NCI-H510A (cell line): ENCODE measurements at places on chromosomes 2 and 18.

- no peak for DNase-seq
These were observed 236.1 kb downstream of the SH3RF3 start for GRCh38 chr2:109365131-109365530.

DNA sequence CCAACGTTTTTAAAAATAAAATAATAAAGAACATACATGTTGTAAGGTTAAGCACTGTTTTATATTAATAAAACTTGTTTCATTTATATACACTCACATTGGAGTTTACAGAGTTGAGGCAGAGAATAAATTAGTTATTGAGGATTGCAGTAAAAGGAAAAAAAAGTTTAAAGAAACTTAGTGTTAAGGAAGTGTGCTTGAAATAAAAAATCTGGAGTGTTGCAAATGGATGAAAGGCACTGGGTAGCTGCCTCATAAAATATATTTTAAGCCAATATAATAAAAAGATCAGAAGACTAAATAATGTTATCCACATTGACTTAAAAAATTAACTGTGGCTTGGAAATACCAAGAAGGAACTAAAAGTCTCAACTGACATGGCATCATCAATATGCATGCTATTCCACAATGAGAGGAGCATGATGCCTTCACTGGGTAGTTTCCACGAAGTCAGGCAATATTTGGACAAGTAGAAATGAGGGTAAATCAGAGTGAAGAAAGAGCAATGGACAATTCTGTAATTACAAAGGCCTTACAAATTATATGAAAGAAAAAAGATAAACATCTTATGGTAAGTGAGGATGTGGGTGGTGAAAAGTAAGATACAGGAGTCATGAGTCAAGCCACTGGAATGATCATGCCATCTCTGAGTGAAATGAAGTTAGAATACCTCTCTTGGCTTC lies 2.5 kb downstream of the GALNT3 start:
- DNase-seq: no peak

- no peak for DNase-seq
These were observed 16.4 kb upstream of the MARCHF7 start for GRCh38 chr2:159695795-159696448.

DNA sequence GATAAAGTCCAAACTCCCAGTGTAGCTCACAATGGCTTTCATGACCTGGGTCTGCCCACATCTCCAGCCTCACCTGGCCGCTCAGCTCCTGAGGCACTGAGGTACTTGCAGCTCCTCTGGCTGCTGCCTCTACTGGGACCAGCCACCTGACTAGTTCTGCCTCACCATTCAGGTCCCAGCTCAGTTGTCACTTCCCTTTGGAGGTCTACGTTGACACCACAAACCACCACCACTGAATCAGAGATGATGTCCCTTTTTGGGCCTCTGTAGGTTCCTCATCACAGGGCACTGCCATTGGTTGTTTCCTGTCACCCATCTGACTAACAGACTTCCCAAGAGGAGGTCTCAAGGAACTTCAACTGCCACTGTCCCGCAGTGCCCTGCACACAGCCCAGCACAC lies 21.2 kb downstream of the SPP2 start:
- no peak for DNase-seq

DNA sequence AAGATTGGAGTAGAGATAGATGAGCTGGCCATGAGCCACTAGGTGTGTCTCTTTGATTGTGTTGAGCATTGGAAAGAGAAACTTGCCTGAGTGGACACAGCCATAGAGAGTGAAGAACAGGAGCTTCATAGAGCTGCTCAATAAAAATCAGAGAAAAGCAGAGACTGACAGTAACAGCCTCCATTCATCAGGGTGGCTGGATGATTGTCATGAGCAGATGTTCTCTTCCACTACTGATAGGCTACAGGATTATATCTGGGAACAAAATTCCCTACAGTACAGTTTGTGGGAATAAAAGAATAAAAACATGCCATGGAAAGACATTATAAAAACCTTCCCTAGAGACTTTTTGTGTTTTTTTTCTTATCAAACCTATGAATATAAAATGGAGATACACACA lies 404.8 kb upstream of the ACVR2A start:
- DNase-seq: no peak

DNA sequence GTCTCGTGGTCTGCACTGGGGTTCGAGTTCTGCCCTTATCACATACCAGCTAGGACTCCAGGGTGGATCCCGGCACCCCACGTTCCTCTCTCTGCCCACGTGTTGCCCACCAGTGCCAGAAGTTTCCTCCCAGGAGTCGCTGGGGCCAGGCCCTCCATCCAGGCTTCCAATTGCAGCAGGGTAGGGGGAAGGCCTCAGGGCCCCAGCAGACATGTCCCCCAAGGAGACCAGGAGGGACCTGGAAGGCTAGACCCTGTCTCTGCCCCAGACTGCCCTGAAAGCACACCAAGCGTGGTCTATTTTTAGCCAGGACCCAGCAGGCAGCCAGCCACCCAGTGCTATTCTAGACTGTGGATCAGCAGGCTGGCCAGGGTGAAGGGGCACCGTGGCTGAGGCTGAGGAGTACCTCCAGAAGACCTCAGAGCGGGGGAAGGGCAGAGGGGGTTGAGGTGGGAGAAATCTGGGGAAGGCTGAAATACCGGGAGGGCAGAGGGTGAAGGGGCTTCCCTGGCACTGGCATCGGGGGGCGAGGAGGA lies 18.8 kb upstream of the TNS1 start:
- DNase-seq: no peak

DNA sequence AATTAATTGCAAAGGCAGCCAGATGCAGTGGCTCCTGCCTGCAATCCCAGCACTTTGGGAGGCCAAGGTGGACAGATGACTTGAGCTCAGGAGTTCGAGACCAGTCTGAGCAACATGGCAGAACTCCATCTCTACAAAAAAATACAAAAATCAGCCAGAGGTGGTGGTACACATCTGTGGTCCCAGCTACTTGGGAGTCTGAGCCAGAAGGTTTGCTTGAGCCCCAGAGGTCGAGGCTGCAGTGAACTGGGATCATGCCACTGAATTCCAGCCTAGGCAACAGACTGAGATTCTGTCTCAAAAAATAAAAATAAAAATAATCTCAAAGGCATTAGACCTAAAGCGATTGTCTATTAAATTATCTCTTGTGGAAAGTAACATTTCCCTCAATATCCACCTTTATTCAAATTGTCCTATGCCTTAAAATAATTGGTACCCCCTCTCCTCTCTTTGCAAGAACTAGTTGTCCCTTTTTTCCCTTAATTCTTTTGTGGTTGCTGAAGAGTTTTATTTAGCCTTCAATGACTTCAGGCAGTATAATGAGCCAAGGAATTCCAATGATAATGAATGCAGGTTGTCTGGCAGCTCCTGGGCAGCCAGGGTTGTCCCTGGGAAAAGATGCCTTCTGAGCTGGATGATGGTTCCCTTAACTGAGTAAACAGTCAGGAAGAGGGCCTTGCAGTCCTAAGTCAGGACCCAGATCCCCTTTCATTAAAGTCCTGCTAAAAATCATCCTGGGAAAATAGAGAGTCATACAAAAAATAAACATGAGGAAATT lies 32.2 kb downstream of the GPR75 start:
- no peak for DNase-seq

- no peak for DNase-seq
These were observed 28.1 kb upstream of the SLC4A10 start for GRCh38 chr2:161596148-161596547.

DNA sequence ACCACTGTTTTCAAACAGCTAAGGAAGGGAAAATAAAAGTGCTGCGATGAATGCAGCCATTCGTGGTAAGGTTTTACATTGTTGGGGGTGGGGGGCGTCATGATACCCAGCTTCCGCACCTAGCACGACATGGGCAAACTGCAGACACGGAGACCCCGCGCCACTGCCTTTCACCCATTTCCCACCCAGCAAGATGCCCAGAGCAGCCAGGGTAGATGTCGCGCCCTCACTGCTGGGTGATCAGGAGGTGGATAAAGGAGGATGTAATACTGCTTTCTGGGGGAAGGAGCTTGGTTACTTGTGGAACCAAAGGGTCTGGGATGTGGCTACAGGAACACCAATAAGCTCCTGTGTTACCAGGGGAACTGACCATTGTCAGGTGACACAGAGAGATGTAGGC lies 138.4 kb downstream of the ZNF516 start:
- DNase-seq: no peak

GRCh38 chr2:231390667-231391066 lies 4.8 kb upstream of the B3GNT7 start:
- no peak for DNase-seq

DNA sequence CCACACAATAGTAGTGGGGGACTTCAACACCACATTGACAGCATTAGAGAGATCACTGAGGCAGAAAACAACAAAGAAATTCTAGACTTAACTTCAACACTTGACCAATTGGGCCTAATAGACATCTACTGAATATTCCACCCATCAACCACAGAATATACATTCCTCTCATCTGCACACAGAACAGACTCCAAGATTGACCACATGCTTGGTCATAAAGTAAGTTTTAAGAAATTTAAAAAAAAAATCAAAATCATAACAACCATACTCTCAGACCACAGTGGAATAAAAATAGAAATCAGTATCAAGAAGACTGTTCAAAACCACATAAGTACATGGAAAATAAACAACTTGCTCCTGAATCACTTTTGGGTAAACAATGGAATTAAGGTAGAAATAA lies 9.0 kb upstream of the FLACC1 start:
- DNase-seq: no peak

GRCh38 chr18:32670727-32671126 lies 102.1 kb downstream of the KLHL14 start:
- no peak for DNase-seq

DNA sequence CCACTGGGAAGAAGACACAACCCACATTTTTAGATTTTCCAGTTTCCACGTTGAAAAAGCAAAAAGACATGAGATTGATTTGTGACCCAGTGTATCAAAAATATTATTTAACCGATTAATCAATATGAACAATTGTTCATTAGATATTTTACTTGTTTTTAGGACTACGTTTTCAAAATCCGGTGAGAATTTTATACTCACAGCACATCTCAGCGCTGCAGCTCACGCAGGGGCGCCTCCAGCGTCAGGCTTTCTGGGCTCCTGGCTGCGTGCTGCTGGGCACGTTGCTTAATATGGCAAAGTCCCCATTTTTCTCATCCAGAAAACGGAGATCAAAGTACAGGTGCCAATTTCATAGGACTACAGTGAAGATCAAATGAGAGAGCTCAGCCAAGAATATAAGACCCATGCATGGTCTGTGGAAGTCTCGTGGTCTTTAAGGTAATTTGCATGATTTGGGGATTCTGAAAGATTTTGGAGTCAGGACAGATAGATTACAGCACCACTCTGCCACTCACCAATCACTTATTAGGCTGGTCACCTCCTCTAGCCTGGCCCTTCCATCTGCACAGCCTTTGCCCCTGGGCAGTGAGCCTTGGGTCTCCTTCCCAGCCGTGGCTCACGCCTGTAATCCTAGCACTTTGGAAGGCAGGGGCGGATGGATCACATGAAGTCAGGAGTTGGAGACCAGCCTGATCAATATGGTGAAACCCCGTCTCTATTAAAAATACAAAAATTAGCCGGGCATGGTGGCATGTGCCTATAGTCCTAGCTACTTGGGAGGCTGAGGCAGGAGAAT lies 36.2 kb downstream of the PTPN18 start:
- no peak for DNase-seq

- no peak for DNase-seq
These were observed 666.9 kb downstream of the NYAP2 start for GRCh38 chr2:226066391-226066790.

DNA sequence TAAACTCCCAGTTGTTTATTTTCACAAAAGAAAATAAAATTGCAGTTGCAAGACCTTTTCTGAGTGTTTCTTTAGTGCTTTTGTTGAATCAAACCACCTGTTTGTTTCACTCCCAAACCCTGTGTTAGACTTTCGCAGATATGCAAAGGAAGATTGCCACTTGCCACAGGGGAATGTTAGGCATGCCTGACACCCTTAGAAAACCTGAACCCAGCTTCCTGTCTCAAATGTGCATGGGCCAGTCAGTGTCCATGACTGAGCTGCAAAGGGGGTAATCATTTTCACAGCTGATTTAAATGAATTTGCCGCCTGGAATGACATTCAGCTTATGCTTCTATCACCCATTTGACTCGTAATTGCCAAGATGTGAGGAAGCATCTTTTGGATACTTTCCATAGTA lies 17.5 kb downstream of the TGOLN2 start:
- DNase-seq: no peak
